ENCODE measurements at places on chromosomes 7 and 10. TPM values are rescaled to one million over a fixed set of nuclear protein-coding genes. Genes with fewer than 3 reads are reported as not detected.

Gene SLK
- 79.9 TPM for total RNA-seq

Gene POLR3A
- total RNA-seq, result 12.2 TPM

Gene CHAT
- total RNA-seq, result not detected

Gene POU6F2
- not detected for total RNA-seq

Gene TCERG1L
- total RNA-seq, result not detected

Gene SPDYE2
- not detected for total RNA-seq

Gene PTPRN2
- total RNA-seq, result 4.9 TPM

Gene NOM1
- total RNA-seq, result 14.1 TPM

Gene HOXA5
- 12.1 TPM for total RNA-seq
